Hippocampal formation (tissue), 2 donors: ENCODE measurements at places on chromosomes 11 and 22.

DNA sequence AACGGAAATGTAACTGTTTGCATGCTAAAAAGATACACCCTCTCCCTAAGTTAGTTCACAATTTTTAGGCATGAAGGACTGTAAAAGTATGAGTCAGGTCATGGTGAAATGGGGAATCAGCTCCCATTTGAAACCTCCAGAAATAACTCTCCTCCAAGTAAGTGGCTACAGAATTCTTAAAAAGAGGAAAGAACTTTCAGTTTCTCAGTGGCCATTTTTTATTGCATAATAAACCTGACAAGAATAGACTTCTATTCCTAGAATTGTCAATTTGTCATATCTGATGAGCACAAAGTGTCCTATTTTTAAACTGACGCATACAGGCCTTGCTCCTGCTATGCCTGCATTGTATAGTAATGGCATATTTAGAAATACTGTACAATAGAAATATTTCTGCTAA is 612.2 kb downstream of the CNTN5 start:
- DNase-seq = no peak

- no peak for DNase-seq
These were observed 463 bp upstream of the PTPMT1 start for GRCh38 chr11:47564933-47565339.

- no peak for DNase-seq
These were observed 45.6 kb upstream of the POLD3 start for GRCh38 chr11:74546752-74547151.

DNA sequence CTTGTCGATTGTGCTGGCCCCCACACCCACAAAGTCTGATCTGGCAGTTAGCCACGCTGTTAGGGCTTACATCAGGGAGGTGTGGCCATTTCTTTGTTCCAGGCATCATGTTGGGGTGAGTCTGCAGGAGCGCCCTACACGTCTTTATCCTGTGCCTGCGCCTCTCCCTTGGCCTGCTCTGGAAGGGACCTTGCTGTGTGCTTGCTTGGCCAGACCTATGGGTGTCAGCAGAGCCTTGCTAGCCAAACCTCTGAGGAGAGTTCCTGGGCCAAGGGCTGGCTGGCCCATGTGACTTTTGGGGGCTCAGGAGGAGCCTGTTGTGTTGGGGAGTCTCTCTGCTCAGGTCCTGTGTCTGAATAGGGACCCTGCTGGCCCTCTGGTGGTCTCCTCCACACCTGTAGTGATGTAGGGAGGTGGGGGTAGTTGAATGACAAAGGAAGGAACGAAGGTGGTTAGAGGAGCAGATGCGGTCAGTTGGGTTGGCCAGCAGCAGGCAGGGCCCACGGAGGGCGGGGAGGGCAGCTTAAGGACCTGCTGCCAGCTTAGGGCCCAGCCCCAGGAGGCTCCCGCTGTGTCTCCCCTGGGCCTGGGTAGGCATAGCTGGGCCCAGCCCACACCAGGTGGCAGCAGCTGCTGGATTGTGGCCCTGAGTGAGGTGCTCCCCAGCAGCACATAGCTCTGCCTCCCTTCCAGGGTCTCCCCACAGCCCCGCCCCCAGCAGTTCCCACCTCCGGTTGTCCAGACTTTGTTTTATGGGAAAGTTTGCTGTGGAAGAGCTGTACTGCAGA is 7.9 kb downstream of the PPIL2 start:
- DNase-seq = no peak

DNA sequence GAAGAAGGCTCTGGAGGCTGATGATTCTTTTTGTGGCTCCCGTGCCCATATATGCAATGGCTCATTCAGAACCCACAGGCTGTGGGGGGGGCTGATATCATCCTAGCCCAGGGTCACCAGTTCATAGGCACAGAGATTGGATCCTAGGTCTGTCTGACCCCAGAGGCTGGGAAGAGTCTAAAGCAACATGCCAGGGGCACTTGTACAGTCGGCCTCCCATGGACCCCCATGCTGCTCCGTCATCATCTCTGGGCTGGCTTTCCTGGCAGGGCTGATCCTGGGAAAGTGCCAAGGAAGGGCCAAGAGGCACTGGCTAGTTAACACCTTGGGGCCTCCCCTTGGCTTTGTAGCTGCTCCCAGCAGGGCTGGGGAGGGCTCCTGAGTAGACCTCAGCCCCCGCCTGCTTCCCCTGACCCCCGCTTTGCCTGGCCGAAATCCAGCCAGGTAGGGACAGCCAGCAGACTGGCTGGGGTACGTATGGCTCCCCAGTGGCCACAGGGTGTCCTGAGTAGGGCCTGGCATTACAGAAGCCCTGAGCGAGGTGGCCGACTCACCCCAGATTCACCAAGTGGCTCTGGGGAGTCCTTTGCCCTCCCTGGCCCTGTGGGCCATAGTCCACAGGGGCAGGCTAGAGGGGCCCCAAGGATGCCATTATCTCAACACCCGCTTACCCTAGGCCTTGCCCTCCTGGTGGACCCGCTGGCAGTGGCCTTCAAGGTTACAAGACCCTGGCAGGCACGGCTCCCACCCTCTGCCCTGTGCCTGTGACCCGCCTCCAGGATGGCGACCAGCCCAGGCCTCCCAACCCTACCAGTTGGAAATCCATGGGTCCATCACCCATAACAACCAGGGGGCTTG is 22.5 kb downstream of the FADS3 start:
- DNase-seq = no peak

DNA sequence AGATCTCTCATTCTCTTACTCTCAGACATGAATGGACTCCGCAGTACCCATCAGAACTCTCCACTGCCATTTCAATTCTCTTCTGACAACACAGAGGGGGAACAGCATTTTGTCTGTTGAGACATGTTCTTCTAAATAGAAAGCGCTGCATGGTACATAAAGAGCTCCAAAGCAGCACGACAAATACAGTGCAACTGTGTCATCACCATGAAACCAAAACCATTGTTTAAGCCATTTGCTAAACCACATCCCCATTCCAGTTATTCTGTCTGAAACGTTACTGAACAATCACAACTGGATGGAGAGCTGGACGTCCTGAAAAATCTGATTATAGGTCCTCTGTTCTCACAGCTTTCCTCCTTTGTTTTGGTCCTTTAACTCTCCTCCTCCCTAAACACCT is 17.9 kb upstream of the TENM4 start:
- DNase-seq = no peak

DNA sequence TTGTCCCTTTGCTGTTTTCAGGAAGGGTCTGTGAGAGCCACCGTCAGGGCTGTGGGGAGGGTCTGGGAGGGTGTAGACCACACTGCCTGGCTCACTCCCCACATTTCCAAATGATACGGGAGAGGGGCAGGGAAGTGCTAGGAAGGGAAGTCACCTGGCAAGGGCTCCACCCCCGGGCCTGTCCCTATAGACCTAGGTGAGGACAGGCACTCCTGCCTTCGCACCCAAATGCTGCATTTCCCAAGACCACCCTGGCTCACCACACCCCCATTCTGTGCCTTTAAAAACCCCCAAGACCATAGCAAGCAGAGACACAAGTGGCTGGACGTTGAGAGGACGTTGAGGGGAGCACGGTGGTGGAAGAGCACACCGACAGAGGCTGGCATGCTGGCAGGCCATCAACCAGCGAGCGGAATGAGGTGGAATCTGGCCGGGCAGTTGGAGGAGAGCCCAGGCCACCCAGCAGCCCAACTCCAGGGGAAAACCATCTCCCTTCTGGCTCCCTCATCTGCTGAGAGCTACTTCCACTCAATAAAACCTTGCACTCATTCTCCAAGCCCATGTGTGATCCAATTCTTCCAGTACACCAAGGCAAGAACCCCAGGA is 45.7 kb downstream of the GNB1L start:
- no peak for DNase-seq

DNA sequence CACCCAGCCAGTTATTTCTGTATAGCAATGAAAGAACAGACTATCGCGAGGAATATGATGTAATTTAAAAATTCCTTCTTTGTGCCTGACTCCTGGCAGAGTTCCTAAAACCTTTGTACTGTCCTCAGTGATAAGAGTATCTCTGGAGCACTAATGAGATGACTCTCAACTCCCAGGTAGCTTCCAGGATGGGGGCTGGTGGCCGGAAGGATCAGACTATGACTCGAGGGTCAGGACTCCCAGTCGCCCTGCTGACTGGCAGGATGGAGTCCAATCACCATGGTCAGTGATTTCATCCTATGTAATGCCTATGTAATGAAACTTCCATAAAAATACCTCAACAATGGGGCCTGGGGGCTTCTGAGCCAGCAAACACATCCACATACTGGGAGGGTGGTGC is 135.1 kb downstream of the SHANK2 start:
- no peak for DNase-seq

DNA sequence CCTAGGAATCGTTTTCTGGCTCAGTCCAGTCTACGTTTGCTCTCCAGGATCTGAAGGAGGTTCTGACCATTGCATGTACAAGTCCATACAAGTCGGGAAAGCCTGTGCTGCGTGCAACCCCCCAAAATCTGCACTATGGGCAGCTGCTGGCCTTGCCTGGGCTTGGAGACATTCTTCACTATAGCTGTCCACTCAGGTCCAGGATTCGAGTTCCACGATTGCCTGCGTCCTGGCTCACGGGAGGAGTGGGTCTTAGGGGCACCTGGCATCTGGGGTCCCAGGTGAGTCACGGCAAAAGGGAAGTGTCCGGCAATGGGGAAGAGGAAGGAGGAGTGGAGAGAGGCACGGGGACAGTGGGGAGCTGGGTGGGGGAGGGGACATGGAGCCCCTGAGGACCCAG is 563.0 kb downstream of the BRD1 start:
- DNase-seq = no peak

- DNase-seq = no peak
These were observed 785.4 kb upstream of the API5 start for GRCh38 chr11:42526426-42526825.

GRCh38 chr11:44453871-44454270 is 111.6 kb upstream of the CD82 start:
- DNase-seq = no peak

GRCh38 chr11:116825854-116826750 is 3.0 kb upstream of the APOA4 start:
- DNase-seq = no peak

DNA sequence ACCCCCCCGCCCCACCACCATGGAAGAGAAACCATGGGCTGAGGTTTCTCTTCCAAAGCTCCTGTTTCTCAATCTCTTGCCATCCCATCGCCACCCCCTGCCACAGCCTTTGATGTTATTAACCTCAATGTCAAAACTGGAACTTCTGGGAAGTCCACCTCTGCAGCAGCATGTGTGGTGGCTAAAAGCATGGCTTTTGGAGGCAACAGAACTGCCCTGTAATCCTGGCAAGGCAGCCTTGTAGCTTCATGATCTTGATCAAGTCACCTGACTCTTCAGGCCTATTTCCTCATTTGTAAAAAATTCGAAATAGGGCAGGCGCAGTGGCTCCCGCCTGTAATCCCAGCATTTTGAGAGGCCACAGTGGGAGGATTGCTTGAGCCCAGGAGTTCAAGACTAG is 3.5 kb upstream of the COX8A start:
- DNase-seq = no peak

DNA sequence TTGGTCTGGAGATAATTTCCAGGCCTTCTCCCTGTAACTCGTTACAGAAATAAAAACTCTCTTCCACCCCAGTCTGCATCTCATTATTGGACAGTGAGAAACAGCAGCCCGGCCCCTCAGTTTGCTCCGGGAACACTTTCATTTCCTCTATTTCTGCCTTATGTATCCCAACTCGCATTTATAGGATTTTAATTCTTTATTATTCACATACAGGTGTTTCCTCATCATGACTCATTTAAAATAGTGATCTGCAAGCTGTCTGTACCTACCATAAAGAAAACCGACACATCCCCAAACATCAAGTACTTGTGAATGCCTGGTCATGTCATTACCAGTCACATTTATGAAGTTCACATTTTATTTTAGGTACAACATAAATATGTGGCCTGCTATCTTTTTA is 42.8 kb downstream of the PIWIL3 start:
- no peak for DNase-seq

GRCh38 chr22:26907366-26907765 is 250.0 kb downstream of the MIAT start:
- no peak for DNase-seq

DNA sequence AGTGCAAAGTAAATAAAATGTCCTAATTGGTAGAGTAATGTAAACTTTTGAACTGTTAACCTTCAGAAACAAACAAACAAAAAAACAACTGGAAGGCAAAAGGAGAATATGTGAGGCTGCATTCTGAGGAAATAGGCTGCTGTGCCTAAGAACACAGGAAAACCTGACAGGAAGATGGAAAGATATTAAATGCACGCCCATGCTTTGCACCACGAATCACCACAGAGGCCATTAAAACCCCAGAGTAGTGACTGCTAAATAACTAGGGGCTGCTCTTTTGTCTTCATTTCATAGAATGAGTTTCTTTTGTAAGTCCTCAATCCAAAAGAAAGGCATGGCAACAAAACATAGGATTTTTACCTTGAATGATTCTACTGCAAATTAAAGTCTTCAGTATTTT is 436.0 kb downstream of the RAB38 start:
- no peak for DNase-seq

- no peak for DNase-seq
These were observed 68.9 kb upstream of the KCNQ1OT1 start for GRCh38 chr11:2768471-2769408.

DNA sequence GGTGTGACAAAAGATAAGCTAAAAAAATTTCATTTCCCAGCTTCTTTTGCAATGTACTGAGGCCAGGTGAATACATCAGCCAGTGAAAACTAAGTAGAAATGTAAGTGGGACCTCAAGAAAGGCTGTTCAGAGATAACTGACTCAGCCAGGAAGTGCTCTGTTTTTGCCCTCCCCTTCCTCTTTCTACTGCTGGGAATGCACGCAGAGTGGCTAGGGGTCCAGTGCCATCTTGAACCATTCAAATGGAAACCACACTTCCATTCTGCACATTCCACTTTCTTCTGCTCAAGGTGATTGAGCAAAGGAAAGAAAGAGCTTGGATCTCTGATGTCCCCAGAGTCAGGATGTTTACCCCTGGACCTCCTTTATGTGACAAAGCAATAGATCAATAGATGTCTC is 27.8 kb upstream of the LMO2 start:
- DNase-seq = no peak

- no peak for DNase-seq
These were observed 150.3 kb downstream of the LRRC4C start for GRCh38 chr11:41309111-41309522.

DNA sequence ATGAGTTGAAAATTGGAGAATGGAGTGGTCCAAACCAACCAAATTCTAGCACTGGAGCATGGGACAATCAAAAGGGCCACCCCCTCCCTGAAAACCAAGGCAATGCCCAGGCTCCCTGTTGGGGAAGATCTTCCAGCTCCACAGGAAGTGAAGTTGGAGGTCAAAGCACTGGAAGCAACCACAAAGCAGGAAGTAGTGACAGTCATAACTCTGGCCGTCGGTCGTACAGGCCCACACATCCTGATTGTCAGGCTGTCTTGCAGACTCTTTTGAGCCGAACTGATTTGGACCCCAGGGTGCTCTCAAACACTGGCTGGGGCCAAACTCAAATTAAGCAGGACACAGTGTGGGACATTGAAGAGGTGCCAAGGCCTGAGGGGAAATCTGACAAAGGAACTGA is 80.5 kb upstream of the ADSL start:
- DNase-seq = no peak

DNA sequence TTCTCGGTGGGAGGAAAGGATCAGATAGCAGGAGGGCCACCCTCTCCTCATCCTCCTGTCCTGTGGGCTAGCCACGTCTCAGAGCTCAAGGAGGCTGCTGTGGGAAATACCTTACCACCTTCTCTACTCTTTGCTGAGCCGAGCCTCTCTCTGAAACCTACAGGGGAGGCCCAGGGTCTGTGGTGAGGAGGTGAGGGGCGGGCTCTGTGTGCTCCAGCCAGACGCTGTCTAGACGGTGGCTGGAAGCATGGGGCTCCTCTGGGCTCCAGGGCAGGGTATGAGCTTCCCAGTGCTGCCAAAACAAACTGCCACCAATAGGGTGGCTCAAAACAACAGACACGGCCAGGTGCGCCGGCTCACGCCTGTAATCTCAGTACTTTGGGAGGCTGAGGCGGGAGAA is 5.5 kb upstream of the TMPRSS6 start:
- no peak for DNase-seq
